ENCODE measurements at places on chromosomes 5 and 9. TPM values are rescaled to one million over a fixed set of nuclear protein-coding genes. Genes with fewer than 3 reads are reported as not detected.

DNA sequence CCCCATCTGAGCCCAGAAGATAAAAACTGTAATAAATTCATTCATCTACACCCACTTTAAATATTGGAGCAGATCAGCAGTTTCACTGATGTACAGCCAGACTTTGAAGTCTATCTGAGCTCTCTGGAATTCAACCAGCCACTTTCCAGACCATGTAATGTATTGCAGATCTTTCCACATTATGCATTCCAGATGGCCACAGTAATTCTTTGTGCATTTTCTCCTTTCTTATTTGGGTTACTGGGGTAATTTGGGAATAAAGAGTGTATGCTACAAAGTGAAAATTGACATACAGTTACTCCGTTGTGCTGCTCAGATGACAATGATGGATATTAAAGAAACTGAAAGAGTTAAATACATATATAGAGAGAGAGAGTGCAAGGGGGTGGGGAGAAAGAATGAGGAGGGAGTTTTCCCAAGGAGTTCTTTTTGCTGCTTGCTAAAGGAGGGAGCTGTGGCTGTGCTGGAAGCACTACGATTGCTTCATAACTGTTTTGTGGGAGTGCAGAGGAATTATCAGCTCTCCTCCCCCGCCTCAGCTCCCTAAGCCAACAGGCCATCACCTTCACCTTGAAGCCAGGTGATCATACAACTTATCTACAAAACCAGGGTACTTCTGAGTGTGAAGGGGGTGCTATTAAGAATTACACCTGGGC, 152.8 kb downstream of the GAS1 start:
- no peak for DNase-seq

GRCh38 chr5:1204693-1205242, 3.4 kb downstream of the SLC6A19 start:
- DNase-seq: no peak

- no peak for DNase-seq
These were observed 48.0 kb downstream of the PTCH1 start for GRCh38 chr9:95468791-95469190.

- no peak for DNase-seq
These were observed 200.3 kb downstream of the TRPM3 start for GRCh38 chr9:70921136-70921535.

TIMD4 gene
- not detected for polyA plus RNA-seq

MYORG gene
- 0.69 TPM for polyA plus RNA-seq
